ENCODE measurements at places on chromosomes 1 and 21. TPM values are rescaled to one million over a fixed set of nuclear protein-coding genes. Genes with fewer than 3 reads are reported as not detected.

The CTSK gene
- 3.8 TPM for total RNA-seq

The MATN1 gene
- not detected for total RNA-seq

DNA sequence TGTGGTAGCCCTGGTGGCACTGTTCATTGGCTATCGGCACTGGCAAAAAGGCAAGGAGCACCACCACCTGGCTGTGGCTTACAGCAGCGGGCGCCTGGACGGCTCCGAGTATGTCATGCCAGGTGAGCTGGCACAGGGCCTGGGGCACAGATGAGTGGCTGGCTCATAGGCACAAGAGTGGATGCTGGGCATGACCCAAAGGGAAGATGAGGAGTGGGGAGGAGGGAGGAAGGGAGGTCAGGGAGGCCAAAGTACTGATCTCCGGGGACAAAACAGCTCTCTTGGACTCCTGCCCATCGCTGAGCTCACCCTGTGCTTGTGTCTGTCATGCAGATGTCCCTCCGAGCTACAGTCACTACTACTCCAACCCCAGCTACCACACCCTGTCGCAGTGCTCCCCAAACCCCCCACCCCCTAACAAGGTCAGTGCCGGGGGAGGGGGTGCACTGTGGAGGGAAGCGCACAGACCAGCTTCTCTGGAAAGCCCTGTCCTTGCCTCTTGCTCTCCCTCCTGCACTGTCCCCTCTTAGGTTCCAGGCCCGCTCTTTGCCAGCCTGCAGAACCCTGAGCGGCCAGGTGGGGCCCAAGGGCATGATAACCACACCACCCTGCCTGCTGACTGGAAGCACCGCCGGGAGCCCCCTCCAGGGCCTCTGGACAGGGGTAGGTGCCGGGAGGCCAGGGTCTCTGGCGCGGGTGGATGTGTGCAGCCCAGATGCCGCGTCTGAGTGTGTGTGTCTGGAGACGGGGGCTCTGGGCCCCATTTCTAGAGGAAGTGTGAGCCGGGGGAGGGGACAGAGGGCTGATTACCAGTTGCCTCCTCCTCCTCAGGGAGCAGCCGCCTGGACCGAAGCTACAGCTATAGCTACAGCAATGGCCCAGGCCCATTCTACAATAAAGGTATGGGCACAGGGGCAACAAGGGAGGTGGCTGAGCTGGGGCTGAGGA is 7.3 kb upstream of the LRRC71 start:
- DNase-seq: no peak

DNA sequence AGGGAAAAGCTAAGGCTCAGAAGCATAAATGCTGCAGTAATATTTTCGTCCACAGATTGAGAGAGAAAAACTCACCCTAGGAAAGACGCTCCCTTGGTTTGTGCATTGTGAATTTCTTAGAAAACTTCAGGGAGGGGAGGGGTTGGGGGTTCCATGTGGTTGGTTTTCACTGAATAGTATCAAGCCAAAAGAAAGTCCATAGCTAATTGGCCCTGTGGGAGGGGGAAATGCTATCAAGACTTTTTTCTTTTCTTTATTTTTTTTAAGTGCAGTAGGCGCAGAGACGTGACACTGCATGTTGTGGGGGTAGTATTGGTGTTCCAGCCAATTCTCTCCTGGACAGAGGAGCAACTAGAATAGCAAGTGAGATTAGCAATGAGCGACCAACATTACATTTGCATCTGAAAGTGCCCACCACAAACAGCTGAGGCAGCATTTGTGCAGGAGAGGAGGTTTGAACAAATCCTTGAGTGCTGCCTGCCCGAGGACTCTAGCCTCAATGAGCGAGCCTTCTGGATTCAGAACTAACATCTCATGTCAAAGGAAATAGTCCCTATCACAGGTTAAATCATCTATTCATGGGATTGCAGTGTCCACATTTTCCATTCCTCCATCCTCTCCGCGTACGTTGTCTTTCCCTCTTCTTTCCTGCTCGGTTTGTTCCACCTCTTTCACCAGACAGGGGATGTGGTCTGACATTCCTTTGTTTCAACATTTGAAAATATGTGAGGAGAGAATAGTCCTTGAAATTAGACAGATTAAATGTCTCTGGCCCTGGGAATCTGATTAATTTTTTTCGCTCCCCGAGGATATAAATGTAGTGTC is 118.0 kb upstream of the MARK1 start:
- no peak for DNase-seq

DNA sequence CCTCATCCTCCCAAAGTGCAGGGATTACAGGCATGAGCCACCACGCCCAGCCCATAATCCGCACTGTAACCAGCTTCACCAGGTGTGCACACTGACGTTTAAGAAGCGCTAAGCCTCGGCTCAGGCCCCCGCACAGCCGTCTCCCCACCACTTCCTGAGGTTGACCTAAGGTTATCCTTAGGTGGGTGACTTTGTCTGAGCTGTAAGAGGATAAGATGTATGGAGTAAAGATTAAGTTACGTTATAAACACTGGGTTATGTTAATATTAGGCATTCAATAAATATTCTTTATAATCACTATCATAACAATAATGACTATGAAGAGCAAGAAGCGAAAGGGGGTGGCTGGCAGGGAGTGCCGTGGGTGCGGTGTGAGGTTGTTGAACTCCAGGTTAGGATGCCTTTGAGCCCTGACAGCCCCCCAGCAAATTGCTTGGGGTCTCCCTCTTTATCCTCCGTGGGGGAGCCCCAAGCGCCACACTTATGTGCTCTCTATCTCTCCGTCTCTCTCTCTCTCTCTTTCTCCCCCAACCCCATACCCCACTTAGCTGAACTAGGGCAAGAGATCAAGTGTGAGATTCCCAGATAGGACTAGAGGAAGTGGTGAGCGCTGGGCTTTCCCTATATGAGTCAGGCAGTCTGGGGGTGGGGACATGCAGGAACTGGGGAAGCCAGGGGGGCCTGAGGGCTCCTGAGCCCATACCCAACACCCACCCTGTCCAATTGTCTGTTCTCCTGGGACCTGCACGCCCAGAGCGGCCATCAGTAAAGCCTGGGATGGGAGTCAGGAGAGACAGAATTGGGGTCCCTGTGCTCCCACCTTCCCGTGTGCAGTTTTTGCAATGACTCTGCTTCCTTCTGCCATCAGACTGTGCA is 7.6 kb downstream of the EFHD2 start:
- DNase-seq: no peak

The FCAMR gene
- total RNA-seq: not detected

- DNase-seq: no peak
Measured at GRCh38 chr1:11727119-11727518, 8.8 kb upstream of the AGTRAP start.

- no peak for DNase-seq
Measured at GRCh38 chr1:167084757-167085156, 5.4 kb downstream of the GPA33 start.

The UCK2 gene
- 18.9 TPM for total RNA-seq

The SHISA4 gene
- total RNA-seq: 82.0 TPM

The NECTIN4 gene
- total RNA-seq: not detected

The AXDND1 gene
- total RNA-seq: not detected

The FLG2 gene
- total RNA-seq: not detected

DNA sequence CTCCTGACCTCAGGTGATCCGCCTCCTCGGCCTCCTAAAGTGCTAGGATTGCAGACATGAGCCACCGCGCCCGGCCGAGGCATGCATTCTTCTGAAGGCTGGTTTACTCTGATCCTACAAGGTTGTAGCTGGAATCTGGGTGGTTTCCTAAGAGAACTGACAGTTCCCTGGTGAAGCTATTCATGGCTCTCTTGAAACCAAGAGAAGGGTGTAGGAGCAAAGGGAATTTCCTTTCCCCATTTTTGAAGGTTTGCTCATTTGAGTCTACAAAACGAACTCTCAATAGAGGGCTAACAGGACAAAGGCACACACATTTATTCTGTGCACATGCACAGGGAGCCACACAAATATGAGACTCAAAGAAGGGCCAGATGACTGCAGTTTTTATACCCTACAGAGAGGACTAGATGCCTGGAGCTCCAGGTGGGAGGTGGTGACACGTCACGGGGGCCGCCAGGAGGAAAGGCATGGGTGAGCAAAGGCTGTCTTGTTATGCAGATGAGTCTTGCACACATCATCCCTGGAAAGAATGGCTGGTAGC is 49.5 kb upstream of the ERRFI1 start:
- DNase-seq: no peak

The PDZK1IP1 gene
- not detected for total RNA-seq

DNA sequence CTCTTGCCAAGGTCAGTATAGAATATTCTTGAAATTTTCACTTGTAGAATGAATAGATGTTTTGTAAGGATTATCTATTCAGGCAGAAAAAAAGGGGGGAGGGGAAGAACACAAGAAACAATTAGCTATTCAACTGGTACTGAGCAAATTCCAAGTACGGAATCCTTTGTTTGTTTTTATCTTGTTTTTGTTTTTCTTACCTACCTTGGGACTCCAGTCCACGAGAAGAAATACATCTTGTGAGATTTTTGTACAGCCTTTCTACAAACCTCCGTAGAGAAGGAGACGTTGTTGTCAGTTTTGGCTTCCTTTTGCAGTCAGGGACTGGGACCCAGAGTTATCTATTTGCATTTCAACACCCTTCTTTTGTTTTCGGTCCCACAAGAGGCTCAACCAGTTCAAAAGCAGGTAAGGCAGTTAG is 36.0 kb downstream of the ZNF281 start:
- no peak for DNase-seq

GRCh38 chr1:1165900-1166421 is 7.7 kb upstream of the TTLL10 start:
- peak; percentile 26 for DNase-seq

DNA sequence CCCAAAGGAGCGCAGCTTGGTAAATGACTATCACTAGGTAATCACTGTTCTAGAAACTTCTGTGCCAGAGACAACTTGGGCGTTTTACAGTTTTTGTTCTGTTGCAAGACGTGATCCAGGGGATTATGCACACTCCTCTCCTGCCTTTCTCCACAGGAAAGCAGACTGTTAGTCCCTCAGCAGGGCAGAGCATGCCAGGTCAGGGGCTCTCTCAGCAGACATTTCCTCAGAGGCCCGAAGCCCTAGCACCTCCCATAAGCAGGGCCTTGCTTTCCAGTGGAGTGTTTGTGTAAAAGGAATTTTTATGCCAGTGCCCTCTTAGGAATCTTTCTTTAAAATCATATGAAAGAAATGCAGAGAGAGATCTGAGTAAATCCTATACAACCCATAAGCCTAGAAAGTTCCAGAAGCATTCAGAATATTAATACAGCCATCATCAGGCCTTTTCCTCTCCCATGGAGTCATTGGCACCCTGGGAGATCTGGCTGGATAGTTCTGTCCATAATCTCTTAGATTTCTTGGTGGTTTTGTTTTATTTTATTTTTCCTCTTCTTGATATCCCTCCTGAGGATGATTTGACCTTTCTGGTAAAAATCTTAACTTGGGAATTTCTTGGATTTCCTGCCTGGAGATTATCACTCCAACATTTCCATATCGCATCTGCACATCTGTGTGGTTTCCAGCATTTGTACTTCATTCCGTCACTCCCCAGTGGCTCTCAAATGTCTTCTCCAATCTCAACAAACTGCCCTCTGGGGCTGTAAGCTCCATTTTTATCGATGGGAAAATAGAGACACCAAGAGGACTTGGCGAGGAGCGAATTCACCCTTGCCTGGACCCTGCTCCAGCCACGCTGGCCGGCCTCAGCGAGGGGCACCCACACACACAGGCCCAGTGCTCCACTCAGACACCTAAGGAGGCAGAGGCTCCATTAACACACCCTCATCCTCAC is 116.1 kb downstream of the PSMG1 start:
- no peak for DNase-seq

GRCh38 chr1:115242543-115242942 is 95.5 kb downstream of the NGF start:
- no peak for DNase-seq
